ENCODE measurements at places on chromosomes 4 and X. TPM values are rescaled to one million over a fixed set of nuclear protein-coding genes. Genes with fewer than 3 reads are reported as not detected.

The MAGEA10 gene
- not detected for total RNA-seq

The TMPRSS11E gene
- total RNA-seq, result not detected

The CCNB3 gene
- total RNA-seq, result 0.51 TPM

The STPG2 gene
- total RNA-seq, result under 0.01 TPM

The CXorf51B gene
- not detected for total RNA-seq

The H2BW2 gene
- not detected for total RNA-seq

The PAPSS1 gene
- 59.9 TPM for total RNA-seq

The PLXNA3 gene
- 11.6 TPM for total RNA-seq

The PWWP3B gene
- total RNA-seq, result not detected

The HTN1 gene
- total RNA-seq, result not detected

The XAGE2 gene
- not detected for total RNA-seq

The MAGEB6B gene
- total RNA-seq, result not detected

The ZNF674 gene
- 6.9 TPM for total RNA-seq

The BST1 gene
- 15.7 TPM for total RNA-seq

The FAM9A gene
- not detected for total RNA-seq

The KANTR gene
- total RNA-seq, result 3.9 TPM

The KIF4A gene
- total RNA-seq, result 5.6 TPM

The DUX4 gene
- not detected for total RNA-seq

The NMU gene
- total RNA-seq, result not detected

The PLK4 gene
- 1.3 TPM for total RNA-seq

The ADGRL3 gene
- 0.26 TPM for total RNA-seq

Data from fibroblast of lung (primary cell).